ENCODE measurements at places on chromosomes 11 and 22.

DNA sequence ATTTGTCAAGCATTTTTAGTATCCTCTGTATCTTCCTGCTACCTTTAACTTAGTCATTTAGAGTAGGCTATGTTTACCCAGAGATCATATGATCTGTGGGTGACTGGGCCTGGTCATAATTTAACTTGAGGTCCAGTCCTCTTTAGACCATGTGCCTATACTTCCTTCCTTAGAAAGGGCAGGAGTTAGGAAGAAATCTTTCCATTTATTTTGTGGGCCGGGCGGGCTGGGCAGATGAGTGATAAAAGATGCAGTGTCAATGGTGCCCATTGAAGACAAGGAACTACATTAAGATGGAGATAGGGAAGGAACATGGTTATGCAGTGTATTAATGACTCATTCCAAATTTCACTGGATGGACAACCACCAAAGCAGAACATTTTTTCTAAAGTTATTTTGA lies 30.9 kb upstream of the PDE3B start:
- no peak for DNase-seq

DNA sequence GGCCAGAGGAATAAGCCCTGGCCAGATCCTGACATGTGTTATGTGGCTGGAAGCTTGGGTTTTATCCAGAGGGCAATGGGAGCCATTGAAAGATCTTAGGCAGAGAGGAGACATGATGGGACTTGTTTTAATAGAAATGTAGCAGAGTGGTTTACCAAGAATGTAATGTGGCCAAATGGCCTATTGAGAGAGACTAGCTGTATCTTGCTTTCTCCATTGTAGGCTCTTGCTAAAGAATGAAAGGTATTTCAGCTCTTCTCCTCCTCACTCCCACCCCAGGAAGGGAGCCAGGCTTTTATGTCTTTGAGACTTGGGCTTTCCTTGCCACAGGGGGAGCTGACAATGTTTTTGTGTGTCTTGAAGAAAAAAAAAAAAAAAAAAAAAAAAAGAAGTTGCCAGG lies 82.3 kb downstream of the TRIM29 start:
- no peak for DNase-seq

DNA sequence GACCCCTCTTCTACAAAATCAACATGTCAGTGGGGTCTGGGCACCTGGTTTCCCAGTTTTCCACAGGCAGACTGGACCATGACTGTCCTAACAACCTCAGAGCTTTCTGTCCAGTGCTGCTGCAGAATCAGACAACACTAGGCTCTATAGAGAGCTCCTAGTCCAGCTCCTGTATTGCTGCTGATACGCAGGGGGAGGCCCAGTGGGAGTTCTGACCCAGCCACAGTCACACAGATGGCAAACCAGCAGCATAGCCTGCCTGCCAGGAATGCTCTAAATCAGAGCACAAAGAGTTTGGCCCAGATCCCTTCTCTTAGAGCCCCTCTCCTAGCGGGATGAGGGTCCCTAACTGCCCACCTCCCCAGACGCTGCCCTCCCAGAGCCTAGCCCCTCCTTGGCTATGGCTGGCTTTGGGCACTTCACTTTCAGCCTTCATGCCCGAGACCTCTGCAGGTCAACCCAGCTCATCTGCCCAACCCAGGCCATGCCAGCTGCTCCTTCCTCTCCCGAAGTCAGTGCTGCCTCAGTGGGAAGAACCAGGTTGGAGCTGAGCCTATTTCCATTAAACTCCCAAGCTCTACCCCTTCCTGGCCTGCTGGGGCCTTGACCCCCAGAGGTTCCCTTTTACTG lies 15.8 kb upstream of the SLCO2B1 start:
- no peak for DNase-seq

DNA sequence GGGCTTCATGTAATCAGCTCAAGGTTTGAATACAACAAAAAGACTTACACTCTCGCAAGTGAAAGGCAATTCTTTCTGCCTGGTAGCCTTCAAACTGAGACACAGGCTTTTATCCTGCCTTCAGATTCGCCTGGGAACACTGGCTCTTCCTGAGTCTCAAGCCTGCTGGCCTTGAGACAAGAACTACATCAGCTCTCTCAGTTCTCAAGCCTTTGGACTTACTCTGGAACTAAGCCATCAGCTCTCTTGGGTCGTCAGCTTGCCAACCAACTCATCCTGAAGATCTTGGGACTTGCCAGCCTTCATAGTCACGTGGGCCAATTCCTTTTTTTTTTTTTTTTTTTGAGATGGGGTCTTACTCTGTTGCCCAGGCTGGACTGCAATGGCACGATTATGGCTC lies 35.7 kb upstream of the LRRC10B start:
- DNase-seq: no peak

GRCh38 chr11:45091563-45092403 lies 54.7 kb upstream of the PRDM11 start:
- no peak for DNase-seq

GRCh38 chr11:102921587-102922220 lies 33.8 kb downstream of the MMP13 start:
- no peak for DNase-seq

GRCh38 chr22:31857247-31857646 lies 87.1 kb upstream of the YWHAH start:
- DNase-seq: no peak

DNA sequence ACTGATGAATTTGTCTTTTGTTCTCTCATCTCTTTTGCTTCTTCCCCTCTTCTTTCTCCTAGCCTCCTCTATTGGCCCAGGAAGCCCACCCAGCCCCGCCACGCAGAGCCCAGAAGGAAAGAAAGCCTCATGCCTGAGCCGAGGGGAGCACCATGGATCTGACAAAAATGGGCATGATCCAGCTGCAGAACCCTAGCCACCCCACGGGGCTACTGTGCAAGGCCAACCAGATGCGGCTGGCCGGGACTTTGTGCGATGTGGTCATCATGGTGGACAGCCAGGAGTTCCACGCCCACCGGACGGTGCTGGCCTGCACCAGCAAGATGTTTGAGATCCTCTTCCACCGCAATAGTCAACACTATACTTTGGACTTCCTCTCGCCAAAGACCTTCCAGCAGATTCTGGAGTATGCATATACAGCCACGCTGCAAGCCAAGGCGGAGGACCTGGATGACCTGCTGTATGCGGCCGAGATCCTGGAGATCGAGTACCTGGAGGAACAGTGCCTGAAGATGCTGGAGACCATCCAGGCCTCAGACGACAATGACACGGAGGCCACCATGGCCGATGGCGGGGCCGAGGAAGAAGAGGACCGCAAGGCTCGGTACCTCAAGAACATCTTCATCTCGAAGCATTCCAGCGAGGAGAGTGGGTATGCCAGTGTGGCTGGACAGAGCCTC lies 3.8 kb downstream of the ZBTB16 start:
- no peak for DNase-seq

DNA sequence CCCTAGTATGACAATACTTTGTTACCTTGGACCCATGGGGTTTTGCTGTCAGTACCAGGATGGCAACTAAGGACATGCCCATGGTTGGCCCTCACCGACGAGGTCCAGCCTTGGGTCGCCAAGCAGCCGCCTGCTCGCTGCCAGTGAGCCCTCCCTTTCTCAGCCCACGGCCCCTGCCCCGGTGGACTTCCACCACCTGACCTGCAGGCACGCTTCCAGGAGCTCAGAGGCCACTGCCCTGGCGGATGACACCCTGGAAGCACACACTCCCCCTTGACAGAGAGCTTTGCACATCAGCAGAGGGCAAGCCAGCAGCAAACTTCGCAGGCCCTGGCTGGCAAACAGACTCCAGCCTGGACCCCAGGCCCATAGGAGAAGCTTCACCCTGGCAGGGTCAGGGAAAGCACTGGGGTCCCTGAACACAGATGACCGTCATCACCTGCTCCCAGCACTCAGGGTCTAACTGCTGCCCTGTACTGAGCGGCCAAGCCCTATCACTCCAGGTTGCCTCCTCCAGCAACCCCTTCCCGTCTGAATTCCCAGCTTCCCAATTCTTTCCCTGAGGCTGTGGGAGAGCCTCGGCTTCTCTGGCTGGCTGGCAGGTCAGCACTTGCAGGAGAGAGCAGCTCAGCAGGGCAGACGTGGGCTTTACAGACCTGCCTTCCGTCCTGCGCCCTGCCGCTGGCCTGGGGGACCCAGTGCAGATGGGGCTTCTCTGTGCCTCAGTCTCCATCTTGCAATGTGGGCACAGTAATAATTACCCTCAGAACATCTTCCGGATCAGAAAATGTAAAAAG lies 2.7 kb upstream of the PPARA start:
- no peak for DNase-seq

DNA sequence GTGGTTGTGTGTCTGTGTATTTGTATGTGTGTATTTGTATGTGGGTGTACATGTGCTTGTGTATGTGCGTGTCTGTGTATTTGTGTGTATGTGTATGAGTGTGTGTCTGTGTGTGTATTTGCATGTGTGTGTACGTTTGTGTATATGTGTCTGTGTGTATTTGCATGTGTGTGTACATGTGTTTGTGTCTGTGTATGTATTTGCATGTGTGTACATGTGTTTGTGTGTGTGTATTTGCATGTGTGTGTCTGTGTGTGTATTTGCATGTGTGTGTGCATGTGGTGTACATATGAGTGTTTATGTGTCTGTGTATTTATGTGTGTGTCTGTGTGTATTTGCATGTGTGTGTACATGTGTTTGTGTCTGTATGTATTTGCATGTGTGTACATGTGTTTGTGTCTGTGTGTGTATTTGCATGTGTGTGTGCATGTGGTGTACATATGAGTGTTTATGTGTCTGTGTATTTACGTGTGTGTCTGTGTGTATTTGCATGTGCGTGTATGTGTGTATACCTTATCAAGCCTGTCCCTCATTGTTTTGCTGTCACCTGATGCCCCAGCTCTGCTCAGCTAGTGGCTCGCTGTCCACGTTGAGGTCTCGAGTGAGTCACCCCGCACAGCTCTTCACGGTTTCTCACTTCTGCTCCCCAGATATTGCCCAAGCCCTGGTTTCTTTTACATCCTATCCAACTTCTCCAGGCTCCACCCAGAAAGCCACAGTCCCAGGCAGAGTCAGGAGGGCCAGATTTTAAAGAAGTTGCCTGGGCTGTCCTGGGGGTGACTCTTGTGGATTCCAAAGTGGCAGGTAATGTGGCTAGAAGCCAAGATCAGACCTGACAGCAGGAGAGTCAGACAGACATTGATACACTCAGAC lies 15.2 kb downstream of the MB start:
- no peak for DNase-seq

DNA sequence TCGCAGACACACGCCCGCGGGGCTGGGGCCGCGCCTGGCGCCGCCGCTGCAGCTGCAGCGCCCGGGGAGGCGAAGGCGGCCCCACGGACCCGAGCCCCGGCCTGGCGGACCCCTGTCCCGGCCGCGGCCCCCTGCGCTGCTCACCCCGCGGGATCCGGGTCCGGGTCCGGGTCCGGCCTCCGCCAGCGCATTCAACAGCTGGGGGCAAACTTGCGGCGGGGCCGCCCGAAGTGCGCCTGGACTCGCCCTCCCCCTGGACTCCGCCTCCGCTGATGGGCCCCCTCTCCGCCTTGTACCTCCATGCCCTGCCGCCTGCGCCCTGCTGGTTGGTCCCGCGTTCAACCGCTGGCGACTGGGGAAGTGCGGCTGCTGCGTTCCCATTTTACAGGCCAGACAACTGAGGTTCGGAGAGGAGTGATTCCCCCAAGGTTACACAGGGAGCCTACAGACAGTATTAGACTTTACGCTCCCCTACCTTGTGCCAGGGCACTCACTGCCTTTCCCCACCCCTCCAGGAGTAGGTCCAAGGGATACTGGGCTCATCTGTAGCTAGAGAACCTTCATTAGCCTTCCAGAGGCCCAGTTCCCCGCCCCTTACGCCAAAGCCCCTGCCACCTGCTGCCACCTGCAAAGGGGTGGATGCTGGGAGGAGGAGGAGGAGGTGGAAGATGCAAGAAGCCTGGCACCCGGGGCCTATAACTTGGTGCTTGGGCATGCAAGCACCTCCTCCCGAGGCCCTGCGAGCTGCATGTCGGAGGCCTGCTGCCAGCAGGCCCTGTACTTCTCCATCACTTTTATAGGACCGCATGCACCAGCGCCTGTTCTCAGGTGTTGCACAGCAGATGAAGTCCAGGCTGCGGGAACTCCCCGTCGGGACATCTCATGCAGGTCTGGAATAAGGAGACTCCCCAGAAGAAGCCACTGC lies 694 bp upstream of the ELFN2 start:
- no peak for DNase-seq

All from HFF-Myc (cell line).